ENCODE measurements at places on chromosomes 2 and 18. TPM values are rescaled to one million over a fixed set of nuclear protein-coding genes. Genes with fewer than 3 reads are reported as not detected.

Gene CCDC150
- polyA plus RNA-seq = 0.43 TPM

Gene PAX8
- 0.19 TPM for polyA plus RNA-seq

Gene CENPA
- 0.53 TPM for polyA plus RNA-seq

DNA sequence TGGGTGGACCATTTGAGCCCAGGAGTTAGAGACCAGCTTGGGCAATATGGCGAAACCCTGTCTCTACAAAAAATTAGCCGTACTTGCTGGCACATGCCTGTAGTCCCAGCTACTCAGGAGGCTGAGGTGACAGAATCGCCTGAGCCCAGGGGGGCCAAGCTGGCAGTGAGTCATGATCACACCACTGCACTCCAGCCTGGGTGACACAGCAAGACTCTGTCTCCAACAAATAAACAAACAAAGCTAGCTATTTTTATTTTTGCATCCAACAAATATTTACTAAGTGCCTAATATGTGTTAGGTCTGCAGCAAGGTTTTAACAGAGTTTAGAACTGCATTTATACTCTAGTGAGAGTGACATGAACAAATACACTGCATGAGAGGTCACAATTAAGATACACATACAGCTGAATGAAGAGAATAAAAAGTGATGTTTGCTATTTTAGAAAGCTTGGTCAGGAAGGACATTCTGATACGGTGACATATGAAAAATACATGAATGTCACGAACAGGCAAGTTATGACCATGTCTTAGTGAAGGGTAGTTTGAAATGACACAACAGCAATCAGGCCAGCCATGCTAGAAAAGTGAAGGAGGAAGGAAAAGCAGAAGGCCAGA is 83.2 kb upstream of the FRZB start:
- DNase-seq = no peak

DNA sequence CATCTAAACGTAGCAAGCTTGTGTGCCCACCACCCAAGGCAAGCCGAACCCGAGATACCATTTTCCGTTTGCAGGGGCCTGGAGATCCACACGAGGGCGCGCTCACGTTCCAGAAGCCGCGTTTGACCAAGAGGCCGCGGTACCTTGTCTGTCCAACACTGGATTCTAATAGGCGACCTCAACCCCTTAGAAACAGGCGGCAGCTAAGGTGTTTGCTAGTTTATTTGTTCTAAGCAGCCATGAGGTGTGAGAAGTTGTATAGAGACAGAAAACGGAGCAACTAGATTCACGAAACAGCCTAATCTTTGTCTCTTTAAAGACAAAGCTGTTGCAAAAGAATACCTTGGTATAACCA is 4.2 kb downstream of the HOXD11 start:
- no peak for DNase-seq

- no peak for DNase-seq
Measured at GRCh38 chr2:237158194-237158593, 72.5 kb downstream of the COPS8 start.

- no peak for DNase-seq
Measured at GRCh38 chr2:156538083-156538504, 101.9 kb downstream of the GPD2 start.

DNA sequence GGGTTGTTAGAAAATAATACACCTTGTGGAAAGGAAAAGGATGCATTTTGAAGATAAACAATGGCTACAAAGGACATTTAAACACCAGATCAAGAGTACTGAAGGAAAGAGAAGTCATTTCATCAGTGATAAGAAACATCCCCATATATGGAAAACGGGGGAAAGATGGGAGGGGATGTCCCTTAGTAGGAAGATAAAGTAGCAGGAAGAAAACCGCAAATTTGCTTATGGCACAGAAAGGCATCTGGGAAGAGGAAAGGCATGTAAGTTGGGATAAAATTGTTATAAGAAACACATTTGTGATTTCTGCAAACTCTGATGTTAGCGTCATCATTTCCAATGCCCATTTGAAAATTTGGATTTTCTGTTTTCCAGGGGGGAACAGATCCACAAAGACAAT is 10.5 kb upstream of the LYPD1 start:
- DNase-seq = no peak

GRCh38 chr2:100482741-100483140 is 12.5 kb downstream of the NMS start:
- no peak for DNase-seq

GRCh38 chr2:148257276-148257675 is 236.4 kb downstream of the MBD5 start:
- DNase-seq = no peak

DNA sequence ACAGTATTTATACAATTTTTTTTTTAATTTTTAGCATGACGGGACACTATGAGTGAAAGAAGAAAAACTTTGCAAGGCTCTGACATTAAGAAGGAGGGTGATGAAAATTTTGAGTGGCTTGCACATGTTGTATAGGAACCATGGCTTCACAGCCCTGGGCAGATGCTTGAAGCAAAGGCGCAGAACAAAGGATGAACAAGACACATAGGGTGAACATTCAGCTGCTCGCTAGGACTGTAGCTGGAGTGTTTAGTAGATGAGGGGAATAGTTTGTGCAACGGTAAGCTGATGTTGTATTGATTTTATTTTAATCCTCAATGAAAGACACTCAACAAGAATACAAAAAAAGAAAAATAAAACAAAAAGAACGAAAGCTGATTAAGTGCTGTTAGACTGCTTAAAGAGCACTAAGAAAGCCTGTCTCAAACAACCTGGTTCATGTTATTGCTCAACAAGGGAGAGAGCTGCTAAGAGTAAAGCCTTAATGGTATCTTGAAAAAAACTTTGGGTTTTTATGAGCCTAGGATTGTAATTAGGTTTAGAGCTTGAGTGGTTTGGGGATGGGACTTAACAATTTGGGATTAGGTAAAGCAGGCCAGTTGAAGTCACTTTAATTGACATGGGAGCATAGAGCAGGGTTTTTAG is 41.2 kb upstream of the GCFC2 start:
- no peak for DNase-seq

- DNase-seq = no peak
Measured at GRCh38 chr18:31102025-31102684, at the start of gene DSC2. DSC2 (minus strand) TSS chr18:31102421; CDS start chr18:31101971, 450 bp downstream.

GRCh38 chr18:65762556-65762955 is 11.7 kb downstream of the CDH7 start:
- no peak for DNase-seq
